Hypothalamus (tissue), 51 donors: ENCODE measurements at places on chromosomes 3 and 15.

DNA sequence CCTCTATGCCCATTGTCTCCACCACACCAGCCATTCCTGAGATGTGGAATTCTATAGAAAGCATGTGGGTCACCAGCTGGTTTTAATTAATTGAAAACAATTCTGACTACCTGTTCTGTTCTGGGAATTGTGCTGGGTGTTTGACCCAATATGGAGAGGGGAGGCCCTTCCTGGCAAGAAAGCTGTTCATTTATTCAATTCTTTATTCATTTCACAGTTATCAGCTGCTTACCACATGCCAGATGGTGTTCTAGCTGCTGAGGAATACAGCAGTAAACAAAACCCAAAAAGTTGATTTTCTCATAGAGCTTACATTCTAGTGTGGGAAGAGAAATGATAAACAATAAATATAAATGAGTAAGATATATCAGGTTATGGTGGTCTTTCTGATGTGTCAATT lies 296.1 kb upstream of the RASGRP1 start:
- no peak for DNase-seq

- DNase-seq = no peak
These were observed 23.6 kb downstream of the STOML1 start for GRCh38 chr15:73968461-73968860.

GRCh38 chr3:157830556-157831236 lies 275.5 kb downstream of the SHOX2 start:
- DNase-seq = no peak

GRCh38 chr15:101314336-101315125 lies 19.5 kb upstream of the SNRPA1 start:
- DNase-seq = no peak
